ENCODE measurements at places on chromosomes 7 and 10.

DNA sequence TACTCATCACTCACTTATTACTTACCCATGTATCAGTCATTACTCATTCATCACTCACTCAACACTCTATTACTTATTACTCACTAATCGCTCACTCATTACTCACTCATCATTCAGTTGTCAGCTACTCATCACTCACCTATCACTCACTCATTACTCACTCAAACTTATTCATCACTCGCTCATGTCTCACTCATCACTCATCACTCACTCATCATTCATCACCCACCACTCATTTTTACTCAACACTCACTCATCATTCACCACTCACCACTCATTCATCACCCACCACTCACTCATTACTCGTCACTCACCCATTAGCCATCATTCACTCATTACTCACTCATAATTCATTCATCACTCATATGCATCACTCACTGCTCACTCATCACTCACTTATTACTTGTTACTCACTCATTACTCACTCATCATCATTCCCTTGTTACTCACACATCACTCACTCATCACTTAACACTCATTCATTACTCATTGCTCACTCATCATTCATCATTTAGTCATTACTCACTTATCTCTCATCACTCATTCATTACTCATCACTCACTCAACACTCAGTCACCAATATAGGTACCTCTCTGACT lies 237.9 kb downstream of the ADARB2 start:
- no peak for DNase-seq

DNA sequence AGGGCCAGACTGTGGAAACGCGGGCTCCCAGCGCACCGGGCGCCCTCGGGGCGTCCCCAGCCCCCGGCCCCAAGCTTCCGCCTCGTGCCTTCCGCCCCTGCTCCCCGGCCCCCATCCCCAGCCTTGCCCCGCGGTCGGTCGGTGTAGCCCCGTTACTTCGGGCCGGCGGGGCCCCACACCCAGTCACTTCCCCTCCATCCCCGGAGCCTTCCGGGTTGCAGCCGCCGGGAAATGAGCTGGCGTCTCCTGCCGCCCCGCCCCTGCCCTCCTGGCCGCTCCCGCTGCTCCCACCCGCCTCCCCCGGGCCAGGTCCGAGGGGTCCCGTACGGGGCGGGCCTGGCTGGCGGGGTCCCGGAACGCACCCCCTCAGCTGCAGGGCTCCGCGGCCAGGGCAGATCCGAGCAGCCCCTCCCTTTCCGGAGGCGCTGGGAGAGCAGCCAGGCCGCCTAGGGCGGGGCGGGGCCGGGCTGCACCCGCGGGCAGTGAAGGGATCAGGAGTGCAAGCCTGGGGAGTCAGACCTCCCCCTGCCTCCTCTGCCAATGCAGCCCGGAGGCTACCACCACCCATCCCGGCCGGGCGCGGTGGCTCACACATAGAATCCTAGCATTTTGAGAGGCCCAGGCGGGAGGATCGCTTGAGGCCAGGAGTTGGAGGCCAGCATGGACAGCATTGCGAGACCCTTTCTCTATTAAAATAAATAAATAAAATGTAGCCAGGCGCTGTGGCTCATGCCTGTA lies 709 bp downstream of the ARPC1B start:
- peak; percentile 91 for DNase-seq

DNA sequence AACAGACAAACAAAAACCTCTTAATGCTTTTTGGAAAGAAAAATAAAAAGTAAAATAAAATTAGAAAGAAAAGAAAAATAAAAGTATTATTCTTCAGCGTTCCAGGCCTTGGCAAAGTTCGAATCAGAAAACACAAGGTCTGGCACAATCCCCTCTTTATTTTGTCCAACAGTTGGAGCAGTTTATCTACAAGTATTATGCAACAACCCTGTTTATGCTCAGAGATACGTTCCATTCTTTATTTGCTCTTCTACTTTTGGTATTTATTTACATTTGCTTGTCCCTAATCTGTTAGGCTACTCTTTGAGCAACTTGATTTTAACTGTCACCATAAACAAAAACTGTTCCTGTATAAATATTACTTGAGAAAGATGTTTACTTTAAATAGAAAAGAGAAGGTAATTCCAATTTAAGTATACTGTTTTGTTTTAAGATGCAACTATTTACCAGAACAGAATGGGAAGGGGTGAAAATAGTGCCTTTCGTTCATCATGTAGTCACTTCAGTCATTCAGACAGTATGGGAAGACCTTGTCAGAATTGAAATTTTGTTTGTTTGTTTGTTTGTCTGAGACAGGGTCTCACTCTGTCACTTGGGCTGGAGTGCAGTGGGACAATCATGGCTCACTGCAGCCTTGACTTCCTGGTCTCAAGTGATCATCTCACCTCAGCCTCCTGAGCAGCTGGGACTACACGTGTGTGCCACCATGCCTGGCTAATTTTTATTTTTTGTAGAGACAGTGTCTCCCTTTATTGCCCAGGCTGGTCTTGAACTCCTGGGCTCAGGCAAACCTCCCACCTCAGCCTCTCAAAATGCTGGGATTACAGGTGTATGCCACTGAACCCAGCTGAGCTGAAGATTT lies 5.7 kb downstream of the PDK4 start:
- no peak for DNase-seq

DNA sequence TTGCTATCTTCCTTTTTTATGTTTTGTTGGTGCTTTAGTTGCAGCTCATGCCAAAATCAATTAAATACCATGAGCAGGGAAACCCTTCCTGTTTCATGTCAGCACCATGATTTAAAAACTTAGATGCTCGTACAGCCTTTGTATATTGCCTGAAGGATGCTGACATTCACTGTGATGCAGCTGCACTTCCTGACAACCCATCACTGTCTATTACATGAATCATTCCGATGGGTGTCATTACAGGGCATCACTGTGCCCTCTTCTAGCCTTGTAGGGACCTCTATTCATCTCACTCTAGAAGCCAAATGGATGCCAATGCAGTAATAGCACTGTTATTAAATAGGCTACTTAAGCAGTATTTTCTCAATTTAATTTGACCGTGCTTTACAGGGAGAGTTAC lies 18.3 kb upstream of the ITGB1 start:
- DNase-seq: no peak

DNA sequence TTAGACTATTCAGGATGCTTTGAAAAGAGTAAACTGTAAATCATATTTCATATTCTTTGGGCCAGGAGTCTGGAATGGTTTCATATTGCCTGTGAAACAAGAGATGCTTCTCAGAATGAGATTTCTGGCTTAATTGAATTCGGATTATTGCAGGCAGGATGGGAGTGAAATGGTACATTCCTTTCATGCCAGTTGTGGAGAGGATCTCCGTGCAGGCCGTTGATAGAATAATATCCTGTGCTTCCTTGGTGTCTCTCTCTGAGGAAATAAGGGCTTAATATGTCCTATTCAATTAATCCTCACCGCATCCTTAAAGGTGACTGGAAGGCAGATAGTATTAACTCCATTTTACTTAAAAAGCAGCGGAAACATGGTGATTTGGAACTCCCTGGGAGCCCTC lies 56.6 kb downstream of the CUX1 start:
- no peak for DNase-seq

DNA sequence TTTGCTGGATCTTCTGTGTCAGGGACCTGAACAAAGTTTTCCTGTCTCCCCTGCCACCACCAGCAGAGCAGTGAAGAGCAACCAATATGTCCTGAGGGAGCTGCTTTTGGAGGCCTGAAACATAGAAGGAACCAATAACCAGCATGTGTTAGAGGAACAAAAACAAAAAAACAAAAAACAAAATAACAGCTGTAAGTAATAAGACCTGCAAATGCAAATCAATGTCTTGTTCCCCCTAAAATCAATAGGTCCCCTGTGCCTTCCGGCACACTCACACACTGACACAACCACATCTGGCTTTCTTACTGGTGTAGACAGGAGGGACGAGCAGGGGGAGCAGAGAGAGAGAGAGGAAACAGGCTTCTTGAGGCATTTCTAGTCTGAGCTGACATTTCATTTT lies 94.1 kb downstream of the NRG3 start:
- DNase-seq: no peak

- DNase-seq: peak; percentile 55
Measured at GRCh38 chr10:121596689-121597503, 1.3 kb downstream of the FGFR2 start.

- no peak for DNase-seq
Measured at GRCh38 chr10:48926255-48926654, 13.4 kb downstream of the LRRC18 start.

- peak; percentile 55 for DNase-seq
Measured at GRCh38 chr7:26199301-26200037, 1.1 kb downstream of the HNRNPA2B1 start.

DNA sequence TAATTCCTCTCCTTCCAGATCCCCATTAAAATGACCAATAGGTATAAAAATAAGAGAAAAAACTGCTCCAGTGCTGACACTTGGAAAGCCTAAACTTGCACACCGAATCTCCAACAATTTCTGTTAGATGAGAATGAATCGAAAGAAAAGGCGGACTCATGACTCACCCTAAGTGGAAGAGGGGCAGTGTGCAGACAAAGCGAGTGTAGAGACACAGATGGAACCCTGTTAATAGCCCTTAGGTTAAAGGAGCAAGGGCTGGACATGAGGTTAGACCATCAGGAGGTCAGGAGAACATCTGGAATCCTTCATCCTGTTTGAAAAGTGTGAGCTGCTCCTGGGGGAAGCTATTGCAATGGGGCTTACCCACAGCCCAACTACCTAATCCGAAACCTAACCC lies 103.4 kb upstream of the GLI3 start:
- DNase-seq: no peak

DNA sequence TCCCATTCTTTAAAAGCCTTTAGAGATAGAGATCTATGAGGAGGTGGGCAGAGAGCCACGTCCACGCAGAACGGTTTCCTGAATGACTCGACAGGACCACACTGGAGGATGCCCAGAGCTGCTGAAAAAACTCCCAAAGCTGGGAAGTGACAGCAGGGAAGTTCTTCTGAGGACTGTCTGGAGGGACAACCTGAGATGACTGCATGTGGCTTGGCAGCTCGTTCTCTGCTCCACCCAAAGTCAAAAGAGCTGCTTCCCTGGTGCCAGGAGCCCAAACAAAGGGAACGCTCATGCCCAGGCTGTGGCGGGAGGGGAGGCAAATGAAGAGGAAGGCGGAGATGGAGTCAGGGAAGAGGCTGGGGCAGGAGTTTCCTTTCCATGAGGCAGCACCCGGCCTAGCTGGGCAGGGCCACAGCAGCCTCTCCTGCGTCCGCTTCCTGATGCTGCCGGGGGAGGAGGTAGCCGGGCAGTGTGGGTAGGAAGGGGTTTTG lies 95.4 kb downstream of the CCDC3 start:
- DNase-seq: no peak

DNA sequence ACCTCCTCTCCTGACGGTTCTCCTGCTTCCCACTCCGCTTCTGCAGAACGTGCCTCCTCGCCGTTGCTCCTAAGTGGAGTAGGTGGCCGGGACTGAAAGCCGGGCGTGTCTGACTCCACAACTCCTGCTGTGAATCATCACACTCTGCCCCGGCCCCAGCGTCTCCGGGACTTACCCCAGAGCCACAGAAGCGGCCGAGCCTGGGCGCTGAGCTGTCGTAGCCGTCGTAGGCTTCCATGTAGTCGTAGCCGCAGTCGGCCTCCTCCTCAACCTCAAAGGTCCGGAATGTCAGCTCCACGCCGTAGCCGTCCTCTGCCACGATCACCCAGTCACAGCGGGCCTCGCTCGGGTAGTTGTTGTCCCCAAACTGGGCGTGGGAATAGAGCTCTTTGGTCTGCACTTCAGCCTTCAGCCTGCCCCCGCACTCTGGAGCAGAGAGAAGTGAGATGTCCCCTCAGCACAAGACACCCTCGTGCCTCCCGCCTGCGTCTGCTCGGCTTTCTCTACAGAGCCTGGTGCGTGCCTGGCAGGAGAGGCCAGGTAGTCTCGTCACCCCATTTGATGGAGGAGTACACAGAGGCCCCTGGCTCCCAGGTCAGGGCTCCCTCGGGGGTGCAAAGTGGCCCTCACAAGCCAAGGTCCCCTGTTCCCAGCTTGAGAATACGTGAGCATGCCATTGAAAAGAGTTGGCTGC lies 11.2 kb upstream of the OPALIN start:
- DNase-seq: no peak

GRCh38 chr7:42096268-42096667 lies 140.7 kb downstream of the GLI3 start:
- no peak for DNase-seq

DNA sequence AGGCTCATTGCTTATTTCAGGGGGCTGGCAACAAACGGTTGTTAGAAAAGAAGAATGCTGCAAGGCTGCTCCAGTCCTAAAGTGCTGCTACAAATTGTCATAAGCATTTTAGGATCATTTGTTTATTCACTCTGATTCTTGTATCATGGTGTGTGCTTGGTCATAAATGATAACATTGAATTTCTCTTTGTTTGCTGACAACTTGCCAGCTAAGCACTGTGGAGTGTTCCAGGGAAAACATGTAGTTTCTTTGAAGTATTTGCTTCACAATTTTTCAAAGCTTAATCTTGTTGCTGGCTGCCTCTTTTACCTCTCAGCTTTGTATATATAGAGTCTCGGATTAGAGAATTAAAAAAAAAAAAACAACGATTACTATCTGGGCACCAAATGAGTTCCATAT lies 263.0 kb downstream of the PHF14 start:
- DNase-seq: no peak

- no peak for DNase-seq
Measured at GRCh38 chr10:113894581-113894980, 40.1 kb downstream of the NHLRC2 start.

Data from AG20443 (cell line).